ENCODE measurements at places on chromosomes 12 and 14. TPM values are rescaled to one million over a fixed set of nuclear protein-coding genes. Genes with fewer than 3 reads are reported as not detected.

Gene KRT6C
- not detected for total RNA-seq

Gene LMO3
- total RNA-seq, result not detected

Gene PPHLN1
- 47.6 TPM for total RNA-seq

Gene LPCAT3
- total RNA-seq, result 27.2 TPM

Gene PMEL
- total RNA-seq, result 0.57 TPM

Gene KLRK1
- not detected for total RNA-seq

Gene SSPN
- 0.45 TPM for total RNA-seq
